ENCODE measurements at places on chromosomes 2 and 18.

GRCh38 chr2:217510771-217511291, 492.0 kb downstream of the TNS1 start:
- DNase-seq, result peak; percentile 88

DNA sequence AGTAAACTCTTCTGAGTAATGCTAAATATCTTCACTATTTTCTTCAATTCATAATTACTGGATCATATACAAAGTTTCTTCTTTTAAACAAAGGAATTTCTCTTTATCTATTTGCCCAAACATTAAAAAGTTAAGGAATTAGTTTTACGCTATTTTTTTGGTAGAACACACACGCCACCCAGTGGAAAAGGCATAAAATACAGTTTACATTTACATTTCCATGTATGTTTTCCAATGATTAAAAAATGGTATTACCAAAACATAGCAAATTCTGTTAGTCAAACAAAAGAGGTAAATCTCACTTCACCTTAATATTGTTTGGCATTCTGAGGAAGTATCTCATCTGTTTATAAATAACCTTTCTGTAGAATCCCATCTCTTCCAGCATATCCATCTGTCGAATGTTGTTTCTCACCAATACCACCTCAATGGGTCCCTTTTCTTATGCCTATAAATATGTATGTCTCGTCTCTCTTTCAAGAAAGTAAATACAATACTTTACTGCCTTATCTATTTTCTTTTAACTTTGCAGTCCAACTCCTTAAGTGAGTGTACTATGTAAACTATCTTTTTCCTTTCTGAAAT, 7.2 kb downstream of the BOLL start:
- DNase-seq, result peak; percentile 53

DNA sequence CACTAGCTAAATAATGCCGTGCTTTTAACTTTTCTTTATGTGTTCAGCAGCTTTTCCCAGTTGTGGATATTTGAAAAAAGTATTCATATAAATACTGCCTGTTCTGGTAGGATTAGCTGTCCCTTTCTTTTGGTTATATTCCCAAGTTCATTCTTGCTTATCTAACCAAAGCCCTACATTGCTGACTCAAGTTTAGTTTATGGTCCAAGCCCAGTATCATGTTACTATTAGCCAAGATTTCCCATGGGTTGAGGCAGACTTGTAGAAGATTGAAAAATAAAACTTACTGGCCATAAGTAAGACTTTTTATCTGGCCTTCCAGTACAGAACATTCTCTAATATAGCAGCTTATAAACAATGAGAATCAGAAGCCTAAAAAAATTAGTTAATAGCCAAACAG, 49.7 kb upstream of the NFE2L2 start:
- no peak for DNase-seq

- DNase-seq, result no peak
These were observed 35.8 kb downstream of the FAM178B start for GRCh38 chr2:96950381-96951124.

DNA sequence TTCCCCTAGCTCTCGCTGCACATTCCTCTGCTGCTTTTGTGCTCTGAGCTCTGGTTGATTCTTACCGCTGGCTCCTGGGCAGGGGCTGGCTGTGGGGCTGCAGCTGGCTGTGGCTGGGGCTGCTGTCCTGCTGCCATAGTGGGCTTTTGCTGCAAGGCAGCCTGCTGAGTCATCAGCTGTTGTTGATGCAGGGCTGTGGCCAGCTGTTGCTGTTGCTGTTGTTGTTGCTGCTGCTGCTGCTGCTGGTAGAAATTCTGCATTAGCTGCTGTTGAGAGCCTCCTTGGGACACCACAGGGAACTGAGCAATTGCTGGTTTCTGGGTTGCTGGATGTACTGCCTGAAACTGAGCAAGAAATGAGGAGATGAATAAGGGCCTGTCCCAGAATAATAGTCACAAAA, 77.2 kb upstream of the NFU1 start:
- DNase-seq, result peak; percentile 43

DNA sequence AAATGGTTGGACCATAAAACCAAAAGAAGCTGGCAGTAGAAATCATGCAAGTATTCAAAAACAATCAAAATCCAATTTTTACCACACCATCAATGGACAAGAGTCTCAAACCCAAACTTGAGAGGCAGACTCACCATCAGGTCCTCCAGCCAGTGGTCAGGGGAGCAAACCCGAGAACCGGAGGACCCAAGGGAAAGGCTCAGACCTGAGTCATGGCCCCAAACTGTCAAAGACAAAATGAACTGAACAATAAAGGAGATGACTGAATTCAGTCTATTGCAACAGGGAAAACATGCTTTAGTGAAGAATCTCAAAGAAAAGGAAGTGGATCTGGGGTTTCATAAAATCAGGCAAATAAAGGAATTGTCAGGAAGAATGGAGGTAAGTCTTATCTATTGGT, 150.7 kb upstream of the MGAT5 start:
- no peak for DNase-seq

DNA sequence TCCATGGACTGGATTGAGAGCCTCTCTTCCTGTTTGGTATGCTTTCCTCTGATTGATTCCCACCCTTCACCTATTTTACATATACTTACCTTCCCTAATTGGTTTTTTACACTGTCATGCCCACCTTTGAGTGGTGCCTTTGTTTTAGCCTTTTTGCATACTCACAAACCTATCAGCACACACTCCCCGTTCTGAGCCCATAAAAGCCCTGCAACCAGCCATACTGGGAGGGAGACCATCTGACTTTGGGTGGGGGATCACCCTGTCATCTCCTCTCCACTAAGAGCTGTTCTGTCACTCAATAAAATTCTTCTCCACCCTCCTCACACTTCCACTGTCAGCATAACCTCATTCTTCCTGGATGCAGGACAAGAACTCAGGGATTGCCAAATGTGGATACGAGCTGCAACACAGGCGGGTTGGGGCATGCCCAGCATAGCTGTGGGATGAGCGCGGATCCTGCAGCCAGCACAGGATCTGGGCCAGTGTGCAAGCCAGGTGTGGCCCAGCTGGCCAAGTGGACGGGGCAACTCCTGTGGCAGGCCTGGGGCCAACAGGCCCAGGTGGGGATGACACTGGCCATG, 9.4 kb upstream of the MOB1A start:
- DNase-seq, result no peak
